ENCODE measurements at places on chromosomes 16 and 17. TPM values are rescaled to one million over a fixed set of nuclear protein-coding genes. Genes with fewer than 3 reads are reported as not detected.

DNA sequence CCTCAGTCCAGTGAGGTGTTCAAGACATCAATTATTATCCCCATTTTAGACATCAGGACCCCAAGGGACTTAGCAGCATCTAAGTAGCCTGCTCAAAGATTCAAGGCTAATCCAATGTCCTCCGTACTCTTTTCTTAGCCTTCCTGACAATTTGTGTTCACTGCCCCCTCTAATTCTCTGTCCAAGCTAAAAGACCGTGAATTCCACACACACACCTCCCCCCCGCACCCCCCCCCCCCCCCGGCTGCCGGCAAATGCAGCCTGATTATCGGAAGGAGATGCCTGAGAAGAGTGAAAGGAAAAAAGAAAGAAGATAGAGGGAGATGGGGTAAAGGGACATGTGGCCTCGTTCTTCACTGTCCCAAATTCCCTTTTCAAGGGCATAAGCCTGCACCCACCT is 58.1 kb upstream of the NLK start:
- H3K27ac ChIP-seq = no peak overlapping the region
- DNase-seq = no peak
- no peak overlapping the region for H3K4me3 ChIP-seq
- peaks cover 11% of the 10 kb centered on the region for H3K27me3 ChIP-seq
- no peaks in the 10 kb centered on the region for H3K36me3 ChIP-seq

DNA sequence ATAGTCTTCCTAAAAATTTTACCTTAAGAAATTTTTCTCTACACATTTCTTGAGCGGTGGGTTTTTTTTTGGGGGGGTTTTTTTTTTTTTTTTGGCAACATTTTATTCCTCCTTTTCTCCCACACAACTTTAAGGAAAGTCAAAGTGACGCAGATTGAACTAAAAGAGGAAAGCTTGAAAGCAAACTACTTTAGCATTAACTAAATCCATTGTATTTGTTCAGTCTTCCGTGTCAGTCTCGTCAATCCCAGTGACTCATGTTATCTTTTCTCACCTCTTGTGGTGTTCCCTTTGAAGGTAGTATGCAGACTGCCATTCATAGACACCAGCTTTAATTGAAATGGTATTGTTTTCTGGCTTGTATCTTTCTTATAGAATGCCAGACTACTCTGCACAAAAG is 39.3 kb downstream of the TADA2A start:
- H3K4me3 ChIP-seq = no peak overlapping the region
- no peaks in the 10 kb centered on the region for H3K27me3 ChIP-seq
- no peak overlapping the region for H3K27ac ChIP-seq
- H3K4me1 ChIP-seq = peaks cover 9% of the 10 kb centered on the region
- no peak for DNase-seq

DNA sequence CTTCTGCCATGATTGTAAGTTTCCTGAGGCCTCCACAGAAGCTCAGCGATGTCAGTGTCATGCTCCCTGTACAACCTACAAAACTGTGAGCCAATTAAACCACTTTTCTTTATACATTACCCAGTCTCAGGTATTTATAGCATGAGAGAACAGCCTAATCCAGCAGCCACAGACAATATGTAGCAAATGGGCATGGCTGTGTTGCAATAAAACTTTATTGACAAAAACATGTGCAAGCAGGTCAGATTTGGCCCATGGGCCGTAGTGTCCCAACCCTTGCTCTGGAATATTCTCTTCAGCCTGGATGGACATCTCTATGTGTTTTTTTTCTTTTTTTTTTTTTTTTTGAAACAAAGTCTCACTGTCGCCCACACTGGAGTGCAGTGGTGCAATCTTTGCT is 60.9 kb upstream of the EEF2KMT start:
- peaks cover 5% of the 10 kb centered on the region for H3K27me3 ChIP-seq
- H3K36me3 ChIP-seq = no peaks in the 10 kb centered on the region
- no peak overlapping the region for H3K27ac ChIP-seq
- no peak overlapping the region for H3K4me3 ChIP-seq
- no peak for DNase-seq
- H3K4me1 ChIP-seq = no peaks in the 10 kb centered on the region

- peaks cover 10% of the 10 kb centered on the region for H3K4me1 ChIP-seq
- H3K27me3 ChIP-seq = no peaks in the 10 kb centered on the region
- peak overlapping the region; percentile 89 for H3K4me3 ChIP-seq
- H3K27ac ChIP-seq = no peak overlapping the region
- peaks cover 20% of the 10 kb centered on the region for H3K36me3 ChIP-seq
- DNase-seq = no peak
Observed at GRCh38 chr17:19379361-19380065, 1.2 kb downstream of the MAPK7 start.

DNA sequence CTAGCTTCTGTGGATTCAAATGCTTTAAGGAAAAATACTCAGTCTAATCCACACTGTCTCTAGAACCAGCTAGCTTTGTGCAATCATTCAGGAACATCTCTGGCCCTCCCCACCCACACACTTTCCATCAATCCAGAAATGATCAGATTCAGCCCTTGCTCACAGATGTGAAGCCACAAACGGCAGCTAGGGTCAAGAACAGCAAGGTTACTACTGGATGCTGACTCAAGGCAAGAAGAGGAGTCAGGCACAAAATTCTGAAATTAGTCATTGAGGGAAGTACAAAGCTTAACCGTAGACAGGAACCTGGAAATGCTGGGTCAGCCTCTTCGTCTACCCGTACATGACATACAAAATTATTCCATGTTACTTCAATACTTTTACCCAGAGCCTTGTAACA is 174.6 kb downstream of the CDH13 start:
- no peaks in the 10 kb centered on the region for H3K36me3 ChIP-seq
- DNase-seq = peak; percentile 49
- peaks cover 9% of the 10 kb centered on the region for H3K4me1 ChIP-seq
- H3K27ac ChIP-seq = peak overlapping the region; percentile 17
- peaks cover 15% of the 10 kb centered on the region for H3K27me3 ChIP-seq

GRCh38 chr16:85316944-85317343 is 204.7 kb upstream of the CIBAR2 start:
- H3K36me3 ChIP-seq = no peaks in the 10 kb centered on the region
- no peak overlapping the region for H3K4me3 ChIP-seq
- H3K27ac ChIP-seq = no peak overlapping the region
- no peak for DNase-seq
- no peaks in the 10 kb centered on the region for H3K27me3 ChIP-seq

GRCh38 chr17:18122990-18123753 is 14.6 kb downstream of the MYO15A start:
- H3K4me3 ChIP-seq = no peak overlapping the region
- H3K4me1 ChIP-seq = no peaks in the 10 kb centered on the region
- no peaks in the 10 kb centered on the region for H3K27me3 ChIP-seq
- no peak for DNase-seq

DNA sequence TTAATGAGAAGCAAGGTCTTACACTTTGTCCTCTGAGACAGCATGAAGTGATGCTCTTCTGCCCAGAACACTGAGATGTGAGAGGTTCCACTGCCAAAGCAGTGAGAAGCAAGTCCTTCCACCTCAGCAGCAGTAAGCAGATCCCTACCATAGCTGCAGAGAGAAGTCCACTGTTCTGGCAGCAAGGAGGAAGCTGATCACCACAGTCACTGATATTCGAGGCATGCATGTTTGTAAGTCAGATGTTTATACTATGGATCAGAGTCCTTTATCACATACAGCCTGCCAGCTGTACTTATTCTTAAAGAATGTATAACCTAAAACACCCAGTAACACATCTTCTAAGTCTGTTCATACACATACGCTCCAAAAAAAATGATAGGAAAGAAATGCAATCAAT is 18.2 kb upstream of the METTL2A start:
- peaks cover 19% of the 10 kb centered on the region for H3K27me3 ChIP-seq
- no peaks in the 10 kb centered on the region for H3K36me3 ChIP-seq
- H3K4me1 ChIP-seq = no peaks in the 10 kb centered on the region

- no peak overlapping the region for H3K27ac ChIP-seq
- no peaks in the 10 kb centered on the region for H3K4me1 ChIP-seq
- peaks cover 14% of the 10 kb centered on the region for H3K36me3 ChIP-seq
Observed at GRCh38 chr17:47470836-47471235, 60.1 kb upstream of the NPEPPS start.

- no peak for DNase-seq
- peaks cover 12% of the 10 kb centered on the region for H3K4me1 ChIP-seq
- H3K4me3 ChIP-seq = no peak overlapping the region
- H3K27me3 ChIP-seq = peaks cover 3% of the 10 kb centered on the region
Observed at GRCh38 chr16:68361485-68361884, 50.7 kb downstream of the PRMT7 start.

GRCh38 chr17:47240806-47241205 is 12.8 kb upstream of the ITGB3 start:
- no peak overlapping the region for H3K4me3 ChIP-seq
- peaks cover 4% of the 10 kb centered on the region for H3K4me1 ChIP-seq
- H3K27me3 ChIP-seq = peaks cover 7% of the 10 kb centered on the region
- no peak overlapping the region for H3K27ac ChIP-seq
- H3K36me3 ChIP-seq = no peaks in the 10 kb centered on the region

DNA sequence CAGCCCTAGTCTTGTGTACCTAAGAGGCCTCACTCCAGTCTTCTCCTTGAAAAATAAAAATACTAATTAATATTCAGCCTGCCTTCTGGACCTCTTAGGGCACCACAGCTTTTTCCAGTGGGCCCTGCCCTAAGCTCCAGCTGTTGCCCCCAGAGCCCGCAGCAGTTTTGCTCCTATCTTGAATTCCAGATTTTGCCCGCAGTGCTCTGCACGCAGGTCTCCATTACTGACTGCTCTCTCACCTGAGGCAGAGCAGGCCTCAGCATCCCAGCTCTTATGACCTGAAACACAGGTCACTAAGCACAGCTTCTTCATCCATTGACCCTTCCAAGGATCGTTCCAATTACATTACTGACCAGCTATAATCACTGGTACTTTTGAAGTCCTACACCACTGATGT is 28.4 kb upstream of the NAGLU start:
- no peak for DNase-seq
- no peaks in the 10 kb centered on the region for H3K27me3 ChIP-seq
- no peaks in the 10 kb centered on the region for H3K4me1 ChIP-seq
- H3K4me3 ChIP-seq = no peak overlapping the region
- H3K27ac ChIP-seq = no peak overlapping the region
- peaks cover 4% of the 10 kb centered on the region for H3K36me3 ChIP-seq

- H3K27ac ChIP-seq = no peak overlapping the region
- H3K4me1 ChIP-seq = no peaks in the 10 kb centered on the region
- H3K4me3 ChIP-seq = no peak overlapping the region
- no peak for DNase-seq
- no peaks in the 10 kb centered on the region for H3K27me3 ChIP-seq
Observed at GRCh38 chr17:75418531-75418930, 13.1 kb upstream of the GRB2 start.

GRCh38 chr17:29021226-29021625 is 15.4 kb upstream of the SEZ6 start:
- no peak overlapping the region for H3K4me3 ChIP-seq
- no peak for DNase-seq
- H3K4me1 ChIP-seq = peaks cover 2% of the 10 kb centered on the region
- H3K27ac ChIP-seq = no peak overlapping the region

DNA sequence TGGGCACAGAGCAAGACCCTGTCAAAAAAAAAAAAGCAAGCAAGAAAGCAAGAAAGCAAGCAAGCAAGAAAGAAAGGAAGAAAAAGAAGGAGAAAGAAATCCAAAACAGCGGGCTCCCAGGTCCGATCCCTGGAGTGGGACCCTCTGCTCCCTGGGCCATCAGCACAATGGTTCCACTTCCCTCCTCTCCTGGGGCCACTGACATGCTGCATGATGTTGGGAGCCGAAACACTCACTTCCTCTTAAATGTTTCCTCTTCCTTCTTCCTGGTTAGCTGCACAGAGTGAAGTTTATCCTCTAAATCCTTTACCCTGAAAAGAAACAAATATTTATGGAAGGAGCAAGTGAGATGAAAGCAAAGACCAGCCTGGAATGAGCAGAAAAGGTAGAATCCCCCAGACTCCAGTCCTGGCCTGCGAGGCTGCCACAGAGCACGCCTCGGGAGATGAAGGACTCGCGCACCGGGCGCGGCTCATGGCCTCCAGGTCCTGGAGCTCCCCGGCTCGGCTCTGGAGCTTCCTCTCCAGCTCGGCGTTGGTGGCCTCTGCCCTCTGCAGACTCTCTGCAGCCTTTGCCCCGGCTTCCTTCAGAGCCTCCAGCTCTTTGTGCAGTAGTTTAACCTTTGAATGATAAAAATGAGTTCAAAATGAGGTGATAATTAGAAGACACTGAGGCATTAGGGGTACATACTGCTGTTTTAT is 19.0 kb downstream of the CCDC57 start:
- peaks cover 45% of the 10 kb centered on the region for H3K36me3 ChIP-seq
- no peak overlapping the region for H3K4me3 ChIP-seq
- no peak for DNase-seq
- H3K27ac ChIP-seq = no peak overlapping the region
- H3K27me3 ChIP-seq = no peaks in the 10 kb centered on the region

DNA sequence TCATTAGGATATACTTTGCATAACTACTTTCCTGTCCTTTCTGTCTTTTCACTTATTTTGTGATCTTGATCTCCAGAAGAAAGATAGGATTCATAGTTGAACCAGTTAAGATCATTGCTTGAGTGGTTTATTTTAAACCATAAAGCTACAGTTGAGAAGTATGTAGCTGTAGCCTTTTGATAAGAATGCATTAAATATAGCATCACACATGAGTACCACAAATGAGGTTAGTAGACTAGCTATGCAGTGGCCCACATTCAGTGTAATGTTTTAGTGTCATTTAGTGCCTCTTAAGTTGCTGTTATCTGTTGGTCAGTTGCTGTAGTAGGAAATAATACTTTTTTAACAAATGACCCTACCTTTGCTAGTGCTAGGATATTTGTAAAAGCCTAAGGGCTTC is 1.3 kb downstream of the NLK start:
- peaks cover 19% of the 10 kb centered on the region for H3K36me3 ChIP-seq
- H3K27me3 ChIP-seq = no peaks in the 10 kb centered on the region
- peak overlapping the region; percentile 5 for H3K4me3 ChIP-seq
- DNase-seq = no peak
- no peak overlapping the region for H3K27ac ChIP-seq

- peaks cover 11% of the 10 kb centered on the region for H3K27me3 ChIP-seq
- peak overlapping the region; percentile 61 for H3K4me3 ChIP-seq
- DNase-seq = no peak
- H3K36me3 ChIP-seq = no peaks in the 10 kb centered on the region
- H3K27ac ChIP-seq = no peak overlapping the region
Observed at GRCh38 chr16:56616608-56617211, 8.3 kb downstream of the MT2A start.

GRCh38 chr17:13415871-13416416 is 185.8 kb downstream of the HS3ST3A1 start:
- DNase-seq = no peak
- no peaks in the 10 kb centered on the region for H3K4me1 ChIP-seq
- peaks cover 10% of the 10 kb centered on the region for H3K27me3 ChIP-seq
- no peaks in the 10 kb centered on the region for H3K36me3 ChIP-seq
- no peak overlapping the region for H3K4me3 ChIP-seq

- DNase-seq = peak; percentile 29
- no peaks in the 10 kb centered on the region for H3K4me1 ChIP-seq
- no peak overlapping the region for H3K4me3 ChIP-seq
- no peaks in the 10 kb centered on the region for H3K27me3 ChIP-seq
- H3K27ac ChIP-seq = no peak overlapping the region
- no peaks in the 10 kb centered on the region for H3K36me3 ChIP-seq
Observed at GRCh38 chr17:16997514-16998429, 25.9 kb upstream of the TNFRSF13B start.

- no peak overlapping the region for H3K4me3 ChIP-seq
- peaks cover 2% of the 10 kb centered on the region for H3K27me3 ChIP-seq
Observed at GRCh38 chr16:20214401-20214800, 112.9 kb downstream of the GP2 start.

CA10 gene
- not detected for total RNA-seq

HYDIN gene
- total RNA-seq = 0.32 TPM

FUS gene
- total RNA-seq = 648 TPM

TBC1D3H gene
- total RNA-seq = not detected

EIF3CL gene
- 294 TPM for total RNA-seq

SLC13A2 gene
- total RNA-seq = not detected

FNDC8 gene
- total RNA-seq = not detected

KRT39 gene
- total RNA-seq = not detected

TMEM95 gene
- total RNA-seq = not detected

SEPTIN12 gene
- total RNA-seq = not detected

CACNG3 gene
- total RNA-seq = not detected

GJD3 gene
- not detected for total RNA-seq

EMP2 gene
- total RNA-seq = not detected

All from activated CD4-positive, alpha-beta T cell treated with anti-CD3 and anti-CD28 coated beads for 36 hours (primary cell).